ENCODE measurements at places on chromosomes 7 and 10.

DNA sequence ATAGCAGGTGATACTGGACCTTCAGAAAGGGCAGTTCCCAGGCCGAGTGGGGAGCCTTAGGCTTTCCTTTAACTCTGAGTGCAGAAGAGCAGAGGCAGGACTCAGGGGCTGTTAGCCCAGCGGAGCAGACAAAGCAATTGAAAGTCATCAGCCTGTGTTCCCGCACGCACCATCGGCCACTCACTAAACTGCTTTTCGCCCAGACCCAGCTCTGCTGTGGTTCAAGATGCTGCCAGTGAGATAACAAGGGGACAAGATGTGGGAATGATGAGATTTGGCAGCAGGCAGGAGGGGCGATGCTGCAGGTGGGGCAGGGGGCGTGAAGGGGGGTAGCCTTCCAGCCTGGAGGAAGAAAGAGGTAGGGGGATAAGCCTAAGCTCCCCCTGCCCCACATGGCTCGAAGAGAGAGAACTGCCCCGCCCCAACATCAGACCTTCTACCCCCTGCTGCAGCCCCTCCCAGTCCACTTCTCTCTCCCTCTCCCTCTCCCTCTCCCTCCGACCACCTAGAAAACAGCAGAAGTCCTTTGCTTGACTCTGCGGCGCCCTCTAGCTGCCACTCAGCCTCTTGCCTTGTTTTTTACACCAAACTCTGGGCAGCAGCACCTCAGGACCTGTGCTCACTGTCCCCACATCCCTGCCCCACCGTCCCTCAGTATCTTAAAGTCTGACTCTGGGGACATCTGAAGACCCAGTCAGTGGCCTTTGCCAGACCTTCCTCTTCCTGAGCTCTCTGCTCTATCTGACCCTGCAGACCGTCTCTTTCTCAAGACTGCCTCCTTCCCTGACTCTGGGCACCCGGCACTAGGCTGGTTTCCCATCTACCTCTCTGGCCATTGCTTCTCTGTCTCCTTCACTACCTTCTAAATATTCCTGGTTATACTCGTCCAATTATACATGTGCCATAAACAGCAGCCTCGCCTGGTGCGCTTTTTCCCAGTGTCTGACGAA is 110.5 kb downstream of the C10orf105 start:
- peak; percentile 58 for DNase-seq

GRCh38 chr7:22860784-22861482 is 38.3 kb upstream of the TOMM7 start:
- peak; percentile 59 for DNase-seq

GRCh38 chr10:48257407-48257961 is 17.0 kb downstream of the FRMPD2 start:
- peak; percentile 14 for DNase-seq

- peak; percentile 34 for DNase-seq
These were observed 1.0 kb downstream of the TLL2 start for GRCh38 chr10:96512524-96513304.

- no peak for DNase-seq
These were observed 610.0 kb downstream of the KCNMA1 start for GRCh38 chr10:77027576-77027975.

DNA sequence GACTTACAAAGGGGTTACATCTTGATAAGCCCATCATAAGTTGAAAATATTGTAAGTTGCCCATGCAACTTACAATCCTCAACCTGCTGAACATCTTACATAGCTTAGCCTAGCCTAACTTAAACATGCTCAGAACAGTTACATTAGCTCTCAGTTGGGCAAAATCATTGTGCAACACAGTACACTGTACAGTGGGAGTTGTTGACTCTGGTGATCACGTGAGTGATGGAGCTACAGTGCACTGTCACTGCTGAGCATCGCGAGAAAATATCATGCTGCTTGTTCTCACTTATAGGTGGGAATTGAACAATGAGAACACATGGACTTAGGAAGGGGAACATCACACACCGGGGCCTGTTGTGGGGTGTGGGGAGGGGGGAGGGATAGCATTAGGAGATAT is 214.9 kb upstream of the ZMIZ1 start:
- no peak for DNase-seq

DNA sequence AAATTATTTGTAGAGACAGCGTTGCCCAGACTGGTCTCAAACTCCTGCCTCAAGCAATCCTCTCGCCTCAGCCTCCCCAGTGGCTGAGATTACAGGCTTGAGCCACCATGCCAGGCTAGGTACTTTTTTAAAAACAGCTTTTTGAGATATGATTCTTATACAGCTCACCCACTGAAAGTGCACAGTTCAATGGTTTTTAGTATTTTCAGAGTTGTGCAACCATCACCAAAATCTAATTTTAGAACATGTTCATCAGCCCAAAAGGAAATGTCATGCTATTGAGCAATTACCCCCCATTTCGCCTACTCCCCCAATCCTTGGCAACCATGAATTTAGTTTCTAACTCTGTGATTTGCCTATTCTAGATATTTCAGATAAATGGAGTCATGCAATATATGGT is 73.7 kb downstream of the EVX1 start:
- peak; percentile 36 for DNase-seq

GRCh38 chr10:35232527-35232926 is 103.8 kb upstream of the CCNY start:
- DNase-seq: peak; percentile 60

DNA sequence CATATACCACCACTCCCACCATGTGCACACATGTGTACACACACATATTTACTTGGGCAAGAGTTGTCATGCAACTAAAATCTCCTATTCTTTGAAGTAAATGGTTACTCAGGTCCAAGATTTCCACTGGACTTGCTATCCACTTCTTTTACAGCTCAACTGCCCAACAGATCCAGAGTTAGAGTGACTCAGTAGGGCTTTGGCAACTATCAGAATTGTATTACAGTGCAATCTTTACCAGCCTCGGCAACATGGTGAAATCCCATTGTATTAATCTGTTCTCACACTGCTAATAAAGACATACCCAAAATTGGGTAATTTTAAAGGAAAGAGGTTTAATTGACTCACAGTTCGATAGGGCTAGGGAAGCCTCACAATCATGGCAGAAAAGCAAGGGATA is 51.9 kb upstream of the ABLIM1 start:
- peak; percentile 33 for DNase-seq

- no peak for DNase-seq
These were observed 112.3 kb upstream of the FZD1 start for GRCh38 chr7:91151916-91152315.

DNA sequence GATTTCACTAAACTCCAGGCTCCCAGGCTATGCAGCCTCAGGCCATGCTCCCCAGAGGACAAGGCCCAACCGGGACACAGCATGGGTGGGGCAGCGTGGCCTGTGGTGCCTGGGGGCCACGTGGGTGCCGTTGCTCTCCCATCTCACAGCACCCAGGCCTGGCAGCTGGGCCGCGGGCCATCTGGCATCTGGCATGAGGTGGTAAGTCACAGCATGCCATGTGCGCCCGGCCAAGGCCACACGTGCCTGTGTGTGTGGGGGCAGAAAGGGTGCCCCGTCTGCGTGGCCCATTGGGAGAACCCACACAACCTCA is 204.1 kb downstream of the EBF3 start:
- no peak for DNase-seq

DNA sequence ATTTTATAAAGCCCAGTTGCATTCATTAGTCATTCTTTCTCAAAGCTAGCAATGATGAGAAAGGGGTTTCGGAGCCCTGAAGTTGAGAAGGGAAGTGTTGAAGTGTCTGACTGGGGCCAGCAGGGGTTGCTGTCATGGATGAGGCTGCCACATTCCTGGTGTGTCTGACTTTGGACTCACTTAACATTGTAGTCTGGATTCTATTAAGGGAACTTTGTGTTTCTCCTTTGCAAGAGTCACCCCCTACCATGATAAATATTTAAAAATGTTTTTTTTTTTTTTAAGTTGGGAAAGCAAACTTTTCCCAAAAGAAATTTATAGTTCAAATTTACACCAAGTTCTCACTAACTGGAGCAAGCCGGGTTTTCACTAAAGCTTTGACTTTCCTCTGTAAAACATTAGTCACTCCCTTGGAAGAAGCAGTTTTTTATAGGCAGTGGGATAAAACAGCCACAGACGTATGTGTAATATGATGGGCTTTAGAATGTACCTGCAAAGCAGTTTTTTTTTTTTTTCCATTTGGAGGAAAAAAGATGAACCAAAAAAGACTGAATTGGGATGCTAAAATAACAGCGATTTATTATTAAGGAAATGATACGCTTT is 243.6 kb downstream of the TWIST1 start:
- peak; percentile 69 for DNase-seq

DNA sequence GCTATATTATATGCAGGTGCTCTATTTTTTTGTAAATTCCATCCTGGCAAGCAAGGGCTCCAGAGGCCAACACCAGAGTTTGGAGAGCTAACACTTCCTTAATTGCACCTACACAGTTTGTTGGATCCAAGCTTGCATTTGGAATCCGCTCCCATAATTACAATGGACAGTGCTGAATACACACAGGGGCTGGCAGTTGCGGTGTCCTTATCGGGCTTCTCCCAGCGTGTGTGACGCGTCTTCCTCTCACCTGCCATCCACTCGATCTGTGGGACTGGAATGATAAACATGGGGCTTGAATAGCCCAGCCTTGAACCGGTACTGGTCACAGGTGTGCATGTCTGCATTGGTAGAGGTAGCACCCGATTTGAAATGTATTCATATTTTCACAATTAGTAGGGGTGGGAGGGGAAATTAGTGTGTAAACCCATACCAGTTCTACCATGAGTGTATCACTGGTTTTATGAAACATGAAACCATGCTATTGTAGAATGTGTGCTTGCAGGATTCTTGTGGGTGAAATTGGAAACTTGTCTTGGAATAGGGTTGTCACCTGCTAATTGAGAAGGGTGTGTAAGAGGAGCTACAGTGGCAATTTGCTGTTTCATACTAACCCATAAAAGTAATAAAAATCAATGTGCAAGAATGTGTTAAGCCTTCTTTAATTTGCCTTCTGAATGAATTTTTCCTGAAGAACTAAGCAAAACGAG is 316.5 kb downstream of the WDR11 start:
- no peak for DNase-seq

DNA sequence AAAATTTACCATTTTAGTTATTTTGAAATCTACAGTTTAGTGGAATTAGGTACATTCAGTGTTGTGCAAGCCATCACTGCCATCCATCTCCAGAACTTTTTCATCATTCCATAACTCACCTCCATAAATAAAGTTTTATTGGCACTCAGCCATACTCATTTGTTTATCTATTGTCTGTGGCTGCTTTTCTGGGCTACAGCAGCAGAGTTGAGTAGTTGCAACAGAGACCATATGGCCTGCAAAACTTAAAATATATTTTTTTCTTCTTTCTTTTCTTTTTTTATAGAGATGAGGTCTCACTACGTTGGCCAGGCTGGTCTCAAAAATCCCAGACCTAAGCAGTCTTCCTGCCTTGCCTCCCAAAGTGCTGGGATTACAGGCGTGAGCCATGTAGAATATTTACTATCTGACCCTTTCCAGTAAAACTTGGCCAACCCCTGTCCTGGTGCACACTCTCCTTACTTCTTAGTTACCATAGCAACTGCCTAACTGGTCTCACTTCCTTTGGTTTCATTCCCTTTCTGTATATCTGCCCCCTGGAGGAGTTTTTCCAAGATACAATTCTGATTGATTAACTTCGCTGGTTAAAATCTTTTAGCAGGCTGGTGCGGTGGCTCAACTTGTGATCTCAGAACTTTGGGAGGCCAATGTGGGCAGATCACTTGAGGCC is 133.2 kb downstream of the CUX1 start:
- peak; percentile 68 for DNase-seq

GRCh38 chr10:44933451-44934321 is 22.5 kb downstream of the TMEM72 start:
- DNase-seq: no peak

DNA sequence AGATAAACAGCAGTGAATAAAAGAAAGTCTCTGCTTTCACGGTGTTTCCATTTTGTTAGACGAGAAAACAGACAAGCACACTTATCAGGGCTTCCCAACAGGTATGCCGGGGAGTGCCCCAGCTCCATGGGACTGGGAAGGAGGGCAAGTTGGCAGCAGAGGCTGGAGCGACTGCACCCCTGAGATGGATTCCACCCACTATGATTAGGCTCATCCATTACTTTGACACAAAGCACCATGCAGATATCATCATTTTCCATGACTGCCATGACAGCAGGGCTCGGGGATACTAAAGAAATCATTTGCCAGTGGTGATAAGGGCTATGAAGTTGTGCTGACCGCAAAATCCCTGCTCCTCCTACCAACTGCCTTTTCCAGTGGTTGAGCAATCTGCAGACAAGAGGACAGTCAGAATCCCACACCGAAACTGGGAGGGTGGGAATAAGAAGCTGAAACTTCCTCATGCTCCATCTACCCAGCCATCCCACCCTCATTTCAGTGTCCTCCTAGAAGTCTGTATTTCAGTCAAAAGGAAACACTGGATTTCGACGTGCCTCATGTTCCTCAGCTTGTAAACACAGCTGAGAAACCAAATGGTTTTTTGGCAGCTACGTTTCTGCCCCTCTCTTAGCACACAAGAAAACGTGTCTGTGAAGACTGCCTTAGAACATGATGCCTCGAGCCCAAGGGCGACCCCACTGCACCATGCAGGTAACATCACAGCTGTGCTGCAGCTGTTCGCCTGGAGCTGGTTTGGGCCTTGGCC is 15.5 kb downstream of the CREB3L2 start:
- DNase-seq: peak; percentile 84

- DNase-seq: peak; percentile 70
These were observed 184.4 kb upstream of the LYZL2 start for GRCh38 chr10:30813872-30814481.
